Activated CD8-positive, alpha-beta memory T cell treated with anti-CD3 and anti-CD28 coated beads, Interleukin-2, amount 10 ng/mL, durations not matched to agents 7 days and 5 days (primary cell): ENCODE measurements at places on chromosomes 3 and 15.

DNA sequence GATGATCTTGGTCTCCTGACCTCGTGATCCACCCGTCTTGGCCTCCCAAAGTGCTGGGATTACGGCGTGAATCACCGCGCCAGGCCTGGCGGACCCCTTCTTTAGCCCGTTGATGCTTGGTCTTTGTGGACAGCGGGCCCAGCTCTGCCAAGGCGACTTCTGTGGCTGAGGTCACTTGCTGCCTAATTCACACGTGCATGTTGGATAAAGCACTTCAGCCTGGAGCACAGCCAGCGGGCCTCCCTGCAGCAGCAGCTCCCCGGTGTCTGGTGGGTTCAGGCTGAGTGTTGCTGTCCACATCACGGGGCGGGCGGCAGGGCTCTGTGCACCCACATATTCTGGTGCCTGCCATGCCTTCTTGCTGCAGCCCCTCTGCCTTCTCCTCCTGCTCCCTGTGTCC lies 88.4 kb downstream of the DGKG start:
- no peaks in the 10 kb centered on the region for H3K36me3 ChIP-seq
- no peak for DNase-seq
- no peak overlapping the region for H3K4me3 ChIP-seq

- DNase-seq, result no peak
- H3K4me1 ChIP-seq, result no peaks in the 10 kb centered on the region
- no peak overlapping the region for H3K27ac ChIP-seq
- no peaks in the 10 kb centered on the region for H3K27me3 ChIP-seq
- H3K36me3 ChIP-seq, result no peaks in the 10 kb centered on the region
- H3K4me3 ChIP-seq, result no peak overlapping the region
These were observed 292.8 kb upstream of the TMC3 start for GRCh38 chr15:81666839-81667238.

DNA sequence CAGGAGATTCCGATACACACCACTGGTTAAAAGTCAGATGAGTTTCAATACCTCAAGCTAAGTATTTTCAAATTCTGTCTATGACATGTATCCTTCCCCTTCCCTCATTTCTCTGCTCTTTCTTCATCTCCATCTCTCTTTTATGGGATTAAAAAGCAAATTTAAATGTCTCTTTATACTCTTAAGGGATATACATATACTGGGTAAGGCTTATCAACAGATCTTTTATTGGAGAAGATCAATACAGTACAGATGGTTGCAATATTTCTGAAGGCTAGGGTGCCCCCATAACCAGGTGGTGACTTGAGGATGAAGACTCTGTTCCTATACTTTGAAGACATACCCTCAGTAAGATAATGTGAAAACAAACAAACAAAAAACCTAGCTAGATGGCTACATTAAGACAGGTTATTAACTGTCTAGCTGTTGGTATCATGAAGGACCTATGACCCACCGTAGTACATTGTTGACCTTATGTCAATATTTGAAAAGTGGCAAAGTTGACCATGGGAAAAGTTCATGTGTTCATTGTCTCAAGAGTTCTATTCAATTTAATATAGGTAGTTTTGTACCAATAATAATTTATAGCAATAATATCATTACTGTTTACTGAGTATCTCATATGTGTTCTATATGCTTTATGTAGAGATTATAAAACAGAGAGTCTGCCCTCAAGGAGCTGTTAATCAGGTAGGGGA lies 319.8 kb downstream of the LPP start:
- no peak overlapping the region for H3K27ac ChIP-seq
- no peak overlapping the region for H3K4me3 ChIP-seq
- no peaks in the 10 kb centered on the region for H3K27me3 ChIP-seq
- peaks cover 7% of the 10 kb centered on the region for H3K36me3 ChIP-seq

DNA sequence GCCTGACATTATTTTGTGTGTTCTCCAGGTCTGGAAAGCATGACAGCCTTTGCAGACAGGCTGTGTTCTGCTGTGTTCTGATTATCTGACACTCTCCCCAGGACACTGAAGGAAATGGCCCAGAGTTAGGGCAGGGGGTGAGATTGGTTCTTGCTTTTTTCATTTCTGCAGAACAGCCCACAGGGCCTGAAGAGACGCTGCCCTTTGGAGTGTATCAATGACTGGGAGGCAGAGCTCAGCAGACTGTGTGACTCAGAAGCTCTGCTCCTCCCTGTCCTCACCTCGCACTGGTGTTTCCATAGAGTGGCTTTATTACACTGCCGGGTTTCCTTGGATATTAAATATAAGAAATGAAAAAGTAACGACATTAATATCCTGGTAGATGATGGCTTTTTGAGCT lies 523.6 kb downstream of the NTRK3 start:
- H3K36me3 ChIP-seq, result no peaks in the 10 kb centered on the region
- H3K4me3 ChIP-seq, result no peak overlapping the region
- H3K27me3 ChIP-seq, result no peaks in the 10 kb centered on the region
- DNase-seq, result no peak
- H3K27ac ChIP-seq, result no peak overlapping the region

- H3K4me3 ChIP-seq, result no peak overlapping the region
- no peak for DNase-seq
- no peaks in the 10 kb centered on the region for H3K4me1 ChIP-seq
- H3K27me3 ChIP-seq, result peaks cover 16% of the 10 kb centered on the region
These were observed 128.5 kb upstream of the GAP43 start for GRCh38 chr3:115494826-115495225.

- no peak overlapping the region for H3K27ac ChIP-seq
- no peaks in the 10 kb centered on the region for H3K36me3 ChIP-seq
- no peaks in the 10 kb centered on the region for H3K27me3 ChIP-seq
These were observed 713.0 kb upstream of the GRM7 start for GRCh38 chr3:6147883-6148282.

- no peak overlapping the region for H3K4me3 ChIP-seq
- H3K27me3 ChIP-seq, result no peaks in the 10 kb centered on the region
- peaks cover 13% of the 10 kb centered on the region for H3K36me3 ChIP-seq
These were observed 45.3 kb downstream of the SEMA3G start for GRCh38 chr3:52399593-52399992.

- no peaks in the 10 kb centered on the region for H3K27me3 ChIP-seq
- H3K36me3 ChIP-seq, result no peaks in the 10 kb centered on the region
- DNase-seq, result no peak
- H3K4me1 ChIP-seq, result no peaks in the 10 kb centered on the region
- no peak overlapping the region for H3K4me3 ChIP-seq
These were observed 158.8 kb downstream of the PDZRN3 start for GRCh38 chr3:73465926-73466325.

GRCh38 chr3:148513096-148513543 lies 184.6 kb upstream of the AGTR1 start:
- no peaks in the 10 kb centered on the region for H3K27me3 ChIP-seq
- H3K4me3 ChIP-seq, result no peak overlapping the region
- DNase-seq, result no peak
- no peaks in the 10 kb centered on the region for H3K36me3 ChIP-seq
- no peak overlapping the region for H3K27ac ChIP-seq

DNA sequence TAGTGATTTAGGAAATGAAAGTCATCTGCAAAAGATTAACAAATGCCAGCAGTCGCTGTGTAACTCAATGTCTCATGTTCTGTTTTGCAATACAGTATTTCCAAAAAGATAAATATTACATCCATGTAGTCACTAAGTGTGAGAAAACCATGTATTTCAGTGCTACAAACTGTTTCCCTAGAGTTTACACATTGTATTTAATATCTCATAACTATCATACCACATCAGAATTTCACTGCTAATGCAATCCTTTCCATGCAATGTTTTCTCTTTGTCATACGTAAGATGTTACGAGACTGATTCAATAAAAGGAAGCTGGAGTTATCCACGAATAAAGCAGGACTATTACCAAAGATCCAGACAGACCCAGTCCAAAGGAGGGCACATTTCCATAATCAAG lies 269.4 kb downstream of the GBE1 start:
- H3K27ac ChIP-seq, result no peak overlapping the region
- no peaks in the 10 kb centered on the region for H3K27me3 ChIP-seq

- no peaks in the 10 kb centered on the region for H3K27me3 ChIP-seq
- H3K36me3 ChIP-seq, result peaks cover 4% of the 10 kb centered on the region
- no peak overlapping the region for H3K4me3 ChIP-seq
- no peak overlapping the region for H3K27ac ChIP-seq
- H3K4me1 ChIP-seq, result peaks cover 29% of the 10 kb centered on the region
These were observed 2.8 kb downstream of the CHAC1 start for GRCh38 chr15:40955930-40956540.

DNA sequence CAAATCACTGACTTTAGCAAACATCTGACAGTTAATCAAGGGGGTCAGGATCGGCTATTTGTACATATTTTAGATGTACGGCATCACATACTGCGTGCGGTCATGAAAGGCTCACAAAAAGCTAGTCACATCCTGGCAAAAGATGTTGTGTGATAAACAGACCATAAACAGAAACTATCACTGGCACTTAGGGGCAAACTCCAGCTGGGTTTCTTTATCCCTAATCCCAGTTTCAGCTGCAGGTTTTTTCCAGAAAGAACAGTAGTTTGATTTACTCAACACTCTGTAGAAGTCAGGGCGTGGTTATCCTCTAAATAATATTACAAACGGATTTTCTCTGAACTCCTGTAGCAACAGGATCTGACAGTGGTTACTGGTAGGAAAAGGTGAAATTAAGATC lies 112.4 kb upstream of the BHLHE40 start:
- DNase-seq, result no peak
- H3K27ac ChIP-seq, result peak overlapping the region; percentile 91
- peaks cover 37% of the 10 kb centered on the region for H3K36me3 ChIP-seq
- H3K27me3 ChIP-seq, result no peaks in the 10 kb centered on the region
- H3K4me3 ChIP-seq, result peak overlapping the region; percentile 80
- H3K4me1 ChIP-seq, result peaks cover 42% of the 10 kb centered on the region

DNA sequence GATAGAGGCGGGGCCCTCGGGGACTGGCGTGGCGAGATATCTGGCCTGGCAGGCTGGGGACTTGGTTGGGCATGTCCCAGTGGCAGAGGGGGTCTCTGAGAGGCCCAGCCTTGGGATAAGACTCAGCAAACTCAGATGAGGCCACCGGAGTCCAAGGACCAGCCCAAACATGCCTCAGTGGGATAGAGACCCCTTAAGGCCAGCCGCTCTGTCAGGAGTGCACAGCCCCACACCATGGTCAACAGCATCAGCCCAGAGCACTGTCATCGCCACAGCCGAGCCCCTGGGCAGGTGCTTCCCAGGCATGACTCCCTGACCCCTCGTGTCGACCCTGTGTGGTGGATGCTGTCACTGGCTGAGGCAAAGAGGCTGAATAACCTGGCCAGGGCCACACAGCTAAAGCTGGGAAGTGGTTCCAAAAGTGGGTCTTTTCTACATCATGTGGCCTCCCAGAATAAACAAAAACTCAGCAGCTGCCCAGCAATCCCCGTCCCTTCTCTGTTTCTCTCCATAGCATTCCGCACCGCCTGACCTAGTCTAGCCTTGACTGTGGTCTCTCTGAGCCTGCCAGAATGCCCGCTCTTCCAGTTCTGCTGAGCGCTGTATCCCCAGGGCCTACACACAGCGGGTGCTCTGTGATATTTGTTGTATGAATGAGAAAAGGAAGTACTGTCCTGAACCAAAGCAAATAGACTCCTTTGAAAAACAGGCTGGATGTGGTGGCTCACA lies 15.1 kb downstream of the CTSH start:
- peaks cover 1% of the 10 kb centered on the region for H3K4me1 ChIP-seq
- H3K36me3 ChIP-seq, result peaks cover 2% of the 10 kb centered on the region
- H3K4me3 ChIP-seq, result no peak overlapping the region
- no peak overlapping the region for H3K27ac ChIP-seq

GRCh38 chr3:184811034-184811433 lies 932 bp upstream of the VPS8 start:
- DNase-seq, result peak; percentile 60
- H3K36me3 ChIP-seq, result peaks cover 7% of the 10 kb centered on the region
- H3K27me3 ChIP-seq, result peaks cover 3% of the 10 kb centered on the region
- H3K27ac ChIP-seq, result peak overlapping the region; percentile 95
- H3K4me3 ChIP-seq, result peak overlapping the region; percentile 1

DNA sequence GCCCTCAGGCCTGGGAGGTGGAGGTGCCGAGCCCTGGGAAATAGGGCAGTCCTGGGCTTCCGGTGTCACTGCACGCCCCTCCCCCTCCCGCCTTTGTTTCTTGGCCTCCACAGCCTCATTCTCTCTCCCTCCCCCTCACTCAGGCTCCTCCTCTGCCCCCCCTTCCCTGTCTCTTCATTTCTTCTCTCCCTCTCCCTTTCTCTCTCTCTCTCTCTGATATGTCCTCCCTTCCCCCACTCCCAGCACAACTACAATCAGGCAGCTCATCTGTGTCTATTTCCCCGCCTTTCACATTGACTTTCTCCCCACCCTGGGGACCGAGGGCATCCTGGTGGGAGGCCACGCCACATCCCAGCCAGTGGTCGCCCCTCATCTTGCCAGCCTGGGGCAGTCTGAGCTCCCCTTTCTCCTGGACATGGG lies 40.2 kb downstream of the IDH2 start:
- DNase-seq, result peak; percentile 49
- no peak overlapping the region for H3K4me3 ChIP-seq
- no peaks in the 10 kb centered on the region for H3K27me3 ChIP-seq

- no peak for DNase-seq
- peaks cover 39% of the 10 kb centered on the region for H3K4me1 ChIP-seq
- H3K4me3 ChIP-seq, result no peak overlapping the region
- no peak overlapping the region for H3K27ac ChIP-seq
- peaks cover 14% of the 10 kb centered on the region for H3K36me3 ChIP-seq
These were observed 40.3 kb downstream of the ABHD2 start for GRCh38 chr15:89128320-89129122.

DNA sequence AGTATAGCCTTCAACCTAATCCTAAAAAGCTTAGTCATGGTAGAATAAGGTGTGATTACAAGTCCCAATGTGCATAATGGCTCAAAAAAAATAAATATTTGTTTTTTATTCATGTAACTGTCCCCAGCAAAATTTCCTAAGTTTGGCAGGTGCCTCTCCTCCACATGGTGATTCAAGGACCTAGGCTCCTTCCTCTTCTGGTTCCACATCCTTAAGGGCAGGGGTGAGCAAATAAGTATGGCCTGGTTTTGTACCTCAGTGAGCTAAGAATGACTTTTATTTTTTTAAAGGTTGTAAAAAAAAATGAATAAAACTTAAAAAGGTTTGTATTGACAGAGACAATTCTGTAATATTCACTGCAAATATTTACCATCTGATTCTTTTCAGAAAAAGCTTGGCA lies 343.5 kb upstream of the UBE2E2 start:
- DNase-seq, result no peak
- H3K27me3 ChIP-seq, result no peaks in the 10 kb centered on the region
- H3K36me3 ChIP-seq, result no peaks in the 10 kb centered on the region
- H3K4me3 ChIP-seq, result no peak overlapping the region

GRCh38 chr3:16224325-16224724 lies 40.4 kb downstream of the DPH3 start:
- no peaks in the 10 kb centered on the region for H3K36me3 ChIP-seq
- peaks cover 18% of the 10 kb centered on the region for H3K27me3 ChIP-seq
- H3K27ac ChIP-seq, result no peak overlapping the region
- DNase-seq, result no peak
- no peak overlapping the region for H3K4me3 ChIP-seq

DNA sequence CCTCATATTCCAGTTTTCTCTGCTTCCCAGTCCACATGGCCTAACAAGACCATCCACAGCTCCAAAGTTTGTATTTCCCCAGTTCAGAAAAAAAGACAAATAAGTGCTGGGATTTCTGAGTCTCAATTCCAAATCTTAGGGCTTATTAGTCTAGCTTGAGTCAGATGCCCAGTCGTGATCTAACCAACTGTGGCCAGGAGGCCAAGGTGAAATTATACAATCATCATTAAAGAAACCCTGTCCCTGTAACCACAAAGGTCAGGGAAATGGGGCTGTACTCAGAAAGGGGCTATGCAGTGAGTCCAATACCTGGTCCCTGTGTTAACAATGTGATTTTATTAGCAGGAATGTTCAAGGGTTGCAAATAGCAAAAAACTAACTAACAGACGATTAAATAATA lies 40.5 kb upstream of the MITF start:
- H3K4me1 ChIP-seq, result no peaks in the 10 kb centered on the region
- DNase-seq, result no peak
- H3K27me3 ChIP-seq, result no peaks in the 10 kb centered on the region
